Stimulated activated CD4-positive, alpha-beta T cell treated with anti-CD3 and anti-CD28 coated beads, Interleukin-1b, Interleukin-23, amount 100 ng/mL, for 4 hours (primary cell): ENCODE measurements at places on chromosomes 12 and 14.

DNA sequence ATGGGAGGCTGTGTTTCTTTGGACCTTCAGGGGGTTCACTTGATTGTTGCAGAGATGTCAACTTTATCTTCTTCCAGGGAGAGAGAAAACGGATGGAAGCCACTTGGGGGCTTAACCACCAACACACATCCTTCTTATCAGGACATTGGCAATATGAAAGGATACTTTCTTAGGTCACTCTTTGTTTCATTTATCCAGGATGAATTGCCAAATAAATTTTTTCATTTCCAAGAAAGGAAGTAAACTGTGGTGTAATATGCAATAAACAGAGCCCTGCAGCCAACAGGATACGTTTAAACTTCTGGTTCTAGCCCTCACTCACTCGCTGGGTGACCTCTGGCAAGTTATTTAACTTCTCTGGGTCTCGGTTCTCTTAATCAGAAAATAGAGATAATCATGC, 77.8 kb downstream of the CCDC60 start:
- no peak for DNase-seq

DNA sequence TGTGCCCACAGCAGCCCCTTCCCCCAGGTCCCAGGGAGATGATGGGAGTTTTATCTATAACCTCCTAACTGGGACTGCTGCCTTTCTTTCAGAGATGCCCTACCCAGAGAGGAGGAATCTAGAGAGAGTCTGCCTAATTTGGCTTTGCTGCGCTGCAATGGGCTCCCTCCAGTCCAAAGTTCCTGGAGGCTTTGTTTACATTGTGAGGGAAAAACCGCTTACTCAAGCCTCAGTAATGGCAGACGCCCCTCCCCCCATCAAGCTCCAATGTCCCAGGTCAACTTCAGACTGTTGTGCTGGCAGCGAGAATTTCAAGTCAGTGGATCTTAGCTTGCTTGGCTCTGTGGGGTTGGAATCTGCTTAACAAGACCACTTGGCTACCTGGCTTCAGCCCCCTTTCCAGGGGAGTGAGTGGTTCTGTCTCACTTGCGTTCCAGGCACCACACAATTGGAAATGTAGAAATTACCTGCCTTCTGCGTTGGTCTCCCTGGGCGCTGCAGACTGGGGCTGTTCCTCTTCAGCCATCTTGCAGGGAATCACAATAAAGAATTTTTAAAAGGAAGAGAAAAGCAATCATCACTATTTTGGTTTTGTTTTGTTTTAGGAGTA, 262.5 kb downstream of the FOXG1 start:
- no peak for DNase-seq

DNA sequence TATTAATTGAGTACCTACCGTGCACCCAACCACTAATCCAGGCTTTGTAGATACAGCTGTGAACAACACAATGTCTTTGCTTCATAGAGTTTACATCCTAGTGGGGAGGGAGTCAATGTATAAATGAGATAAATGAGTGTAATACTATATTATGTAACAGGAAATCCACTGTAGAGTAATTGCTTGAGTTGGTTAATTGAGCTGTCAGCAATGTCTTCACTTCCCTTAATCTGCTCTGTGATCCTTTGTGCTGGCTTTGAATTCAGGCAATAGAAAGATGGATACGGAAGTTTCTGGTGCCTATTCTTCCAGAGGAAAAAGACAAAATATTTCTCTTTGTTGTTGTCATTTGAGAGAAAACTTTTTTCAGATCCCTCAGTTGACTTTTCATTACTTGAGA, 104.0 kb upstream of the SLC16A7 start:
- DNase-seq, result no peak

DNA sequence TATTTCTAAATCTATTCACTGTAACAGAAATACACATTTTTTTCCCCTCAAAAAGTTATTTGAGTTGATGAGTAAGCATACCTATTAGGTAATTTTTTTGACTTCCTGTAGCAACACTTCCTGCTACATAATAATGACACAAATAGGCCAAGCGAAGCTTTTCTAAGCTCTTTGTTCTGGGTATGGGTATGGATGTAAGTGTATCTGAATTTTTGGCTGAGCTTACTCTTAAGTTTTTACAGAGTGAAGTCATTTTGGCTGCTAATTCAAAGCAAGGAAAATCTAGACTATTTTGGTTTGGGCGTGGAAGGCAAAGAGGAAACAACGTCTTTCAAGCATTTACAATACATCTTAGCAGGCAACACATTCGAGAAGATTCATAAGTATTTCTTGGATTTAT, 1206.0 kb upstream of the FLRT2 start:
- DNase-seq, result no peak
